ENCODE measurements at places on chromosomes 12 and 14.

GRCh38 chr12:43585676-43586075 is 33.7 kb upstream of the ADAMTS20 start:
- no peak for DNase-seq

DNA sequence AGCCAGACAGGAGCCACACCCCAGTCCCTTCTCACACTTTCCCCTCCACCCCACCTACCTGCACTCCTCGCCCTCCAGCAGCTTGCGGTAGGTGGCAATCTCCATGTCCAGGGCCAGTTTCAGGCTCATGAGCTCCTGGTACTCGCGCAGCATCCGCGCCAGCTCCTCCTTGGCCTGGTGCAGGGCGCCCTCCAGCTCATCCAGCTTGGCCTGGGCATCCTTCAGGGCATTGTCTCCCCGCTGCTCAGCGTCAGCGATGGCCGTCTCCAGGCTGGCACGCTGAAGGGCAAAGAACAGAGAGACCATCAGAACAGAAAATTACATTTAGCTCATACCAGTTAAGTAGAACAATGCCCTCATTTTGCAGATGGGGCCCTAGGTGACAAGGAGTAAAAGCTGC is 5.5 kb downstream of the KRT74 start:
- no peak for DNase-seq

DNA sequence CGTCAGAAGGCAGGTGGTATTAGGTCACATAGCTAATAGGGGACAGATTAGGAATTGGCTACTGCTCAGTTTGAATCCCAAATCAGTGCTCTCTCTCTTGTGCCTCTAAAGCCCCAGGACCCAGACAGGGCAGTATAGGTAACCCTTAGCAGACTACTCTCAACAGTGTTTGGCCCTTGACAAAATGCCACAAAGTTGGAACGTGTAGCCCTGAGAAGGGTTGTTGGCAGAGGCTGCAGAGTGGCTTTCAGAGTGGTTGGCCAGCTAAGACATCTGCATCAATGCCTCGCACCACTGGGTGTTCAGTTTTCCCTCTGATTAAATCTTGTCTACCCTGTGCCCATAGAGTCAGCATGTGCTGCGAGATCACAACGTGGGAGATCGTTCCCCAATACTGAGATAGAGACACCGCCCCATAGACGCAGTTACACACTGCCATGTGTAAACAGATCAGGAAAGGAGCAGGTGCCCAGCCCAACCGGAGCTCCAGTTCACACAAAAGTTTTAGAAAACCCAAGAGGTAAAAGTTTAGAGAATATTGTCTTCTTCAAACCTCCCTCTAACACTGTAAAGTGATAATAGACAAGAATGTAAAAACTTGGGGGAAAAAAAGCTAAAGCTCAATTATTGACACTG is 48.3 kb downstream of the EML1 start:
- no peak for DNase-seq

- DNase-seq, result no peak
Measured at GRCh38 chr14:104803912-104804410, 3.1 kb downstream of the ZBTB42 start.

GRCh38 chr14:100609941-100610391 is 22.7 kb upstream of the BEGAIN start:
- DNase-seq, result no peak

All from activated T-cell treated with anti-CD3 and anti-CD28 coated beads for 4 hours (primary cell).